ENCODE measurements at places on chromosomes 1 and 21.

DNA sequence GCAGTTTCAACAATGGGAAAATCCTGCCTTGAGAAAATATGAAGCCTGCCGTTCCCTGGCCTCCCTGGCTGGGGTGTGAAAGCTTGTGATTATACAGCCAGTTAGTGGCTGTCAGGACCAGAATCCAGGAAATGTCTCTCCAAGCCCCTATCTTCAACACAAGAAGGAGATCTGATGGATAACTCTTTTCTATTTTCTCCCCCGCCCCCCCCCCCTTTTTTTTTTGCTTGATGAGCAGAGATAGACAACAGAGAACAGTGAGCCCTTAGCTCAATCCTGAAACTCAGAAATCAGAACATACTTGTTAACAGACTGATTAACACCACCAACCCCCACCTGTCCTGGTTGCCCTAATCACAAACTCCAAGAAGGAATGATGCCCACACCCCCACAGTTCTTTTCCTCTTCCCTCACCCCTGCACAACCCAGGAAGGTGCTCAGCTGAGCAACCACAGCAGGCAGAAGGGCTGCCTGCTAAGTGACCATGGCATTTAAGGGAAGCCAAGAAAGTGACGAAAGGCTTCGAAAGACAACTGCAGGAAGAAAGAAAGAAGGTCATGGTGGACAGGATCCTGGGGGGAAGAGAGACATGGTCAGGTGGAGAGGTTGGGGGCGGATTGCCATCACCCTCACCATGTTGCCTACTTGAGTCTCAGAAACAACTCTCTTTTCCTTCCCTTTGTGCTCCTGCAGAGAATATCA is 12.3 kb upstream of the DENND2D start:
- no peak for DNase-seq

- no peak for DNase-seq
Measured at GRCh38 chr1:8276932-8277331, 41.0 kb upstream of the SLC45A1 start.

DNA sequence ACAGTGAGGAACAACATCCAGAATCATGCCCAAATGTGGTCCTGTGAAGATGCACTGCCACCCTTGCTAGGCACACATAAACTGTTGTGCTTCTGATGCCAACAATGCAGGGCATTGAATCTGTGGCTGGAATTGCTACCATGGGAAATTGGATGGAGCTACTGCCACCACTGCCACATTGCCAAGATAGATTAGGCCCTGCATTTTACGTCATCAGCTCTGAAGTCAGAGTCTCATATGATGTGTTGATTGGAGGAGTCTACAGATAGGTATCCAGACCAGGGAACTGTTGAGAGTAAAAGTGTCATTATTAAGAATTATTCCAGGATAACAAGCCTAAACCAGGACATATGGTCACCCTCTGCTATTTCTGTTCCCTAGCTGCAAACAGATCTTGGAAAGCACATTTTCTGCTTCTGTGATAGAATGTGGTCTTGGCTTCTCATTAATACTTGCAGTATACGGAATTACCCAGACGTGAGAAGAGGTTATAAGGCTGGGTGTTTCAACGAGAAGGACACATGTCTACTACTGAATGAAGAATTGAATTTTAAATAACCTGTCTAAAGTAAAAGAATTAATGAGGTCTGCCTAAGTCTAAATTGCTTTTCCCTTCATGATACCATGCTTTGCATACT is 106.6 kb downstream of the TNNI3K start:
- DNase-seq: no peak

DNA sequence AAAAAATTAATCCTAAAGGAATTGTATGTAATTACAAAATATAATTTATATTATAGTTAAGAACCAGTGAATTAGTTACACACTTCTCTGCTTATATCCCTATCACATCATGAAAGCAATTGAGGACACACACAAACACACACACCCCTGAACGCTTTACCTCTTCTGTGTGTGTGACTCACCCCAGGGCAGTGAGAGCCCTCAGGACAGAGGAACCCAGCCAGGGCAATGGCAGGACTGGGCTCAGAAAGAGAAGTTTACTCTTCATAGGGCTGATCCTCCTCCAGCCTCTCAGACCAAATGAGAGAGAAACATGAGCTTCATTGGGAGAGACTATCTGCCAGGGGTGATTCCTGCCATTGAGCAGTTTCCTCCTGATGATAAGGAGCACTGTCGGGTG is 38.1 kb downstream of the SLC44A3 start:
- no peak for DNase-seq

DNA sequence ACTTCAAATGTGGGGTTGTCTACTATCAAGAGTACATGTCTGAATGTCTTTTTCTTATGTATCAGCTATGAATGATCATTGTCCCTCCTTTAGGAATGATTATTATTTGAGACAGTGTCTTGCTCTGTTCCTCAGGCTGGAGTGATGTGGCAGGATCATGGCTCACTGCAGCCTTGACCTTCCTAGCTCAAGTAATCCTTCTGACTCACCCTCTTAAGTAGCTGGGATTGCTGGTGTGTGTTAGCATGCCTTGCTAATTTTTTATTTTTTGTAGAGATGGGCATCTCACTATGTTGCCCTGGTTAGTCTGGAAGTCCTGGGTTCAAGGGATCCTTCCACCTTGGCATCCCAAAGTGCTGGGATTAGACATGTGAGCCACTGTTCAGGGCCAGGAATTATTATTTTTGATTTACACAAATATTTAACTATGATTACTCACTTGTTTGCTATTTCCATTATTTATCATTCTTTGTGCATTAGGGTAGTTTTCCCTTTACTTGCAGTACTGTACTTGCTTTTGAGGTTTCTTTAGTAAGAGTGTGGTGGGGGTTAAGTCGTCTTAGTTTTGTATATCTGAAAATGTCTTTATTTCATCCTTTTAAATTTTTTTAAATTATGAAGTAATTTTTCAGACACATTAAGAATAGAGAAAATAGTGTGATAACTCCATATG is 12.8 kb downstream of the S100A7 start:
- DNase-seq: no peak

DNA sequence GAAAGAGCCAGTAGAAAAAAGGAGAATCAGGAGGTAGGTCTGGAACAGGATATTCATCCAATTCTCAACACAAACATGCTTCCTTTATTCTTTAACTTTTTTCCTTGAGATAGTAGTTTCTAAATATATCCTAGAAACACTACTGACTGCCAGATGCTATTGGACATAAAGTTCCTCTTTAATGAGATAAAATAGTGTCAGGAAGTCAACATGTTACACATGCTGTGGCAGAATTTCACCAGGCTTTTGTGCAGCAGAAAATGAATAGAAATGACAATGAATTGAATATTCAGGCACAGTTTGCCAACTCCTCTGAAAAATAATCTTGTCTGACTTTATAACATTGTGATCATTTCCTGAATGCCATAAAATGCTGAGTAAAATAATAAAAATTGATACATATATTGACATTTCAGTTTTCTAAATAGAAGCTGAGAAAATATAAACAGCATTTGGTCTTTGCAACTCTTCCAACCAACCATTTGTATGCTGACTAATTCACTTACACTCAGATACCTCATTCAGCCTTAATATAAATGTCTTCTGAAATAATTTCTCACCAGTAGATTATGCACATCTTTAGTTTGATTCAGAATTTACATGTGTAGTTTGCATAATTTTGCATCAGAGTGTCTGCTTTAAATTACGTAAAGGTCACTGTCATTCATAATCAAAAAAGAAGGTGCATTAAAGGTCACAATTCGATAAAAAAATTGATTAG is 486.1 kb upstream of the ADGRL2 start:
- no peak for DNase-seq

- DNase-seq: no peak
Measured at GRCh38 chr21:37339552-37339939, 27.0 kb upstream of the DYRK1A start.

- DNase-seq: no peak
Measured at GRCh38 chr1:181601186-181601950, 118.1 kb downstream of the CACNA1E start.

DNA sequence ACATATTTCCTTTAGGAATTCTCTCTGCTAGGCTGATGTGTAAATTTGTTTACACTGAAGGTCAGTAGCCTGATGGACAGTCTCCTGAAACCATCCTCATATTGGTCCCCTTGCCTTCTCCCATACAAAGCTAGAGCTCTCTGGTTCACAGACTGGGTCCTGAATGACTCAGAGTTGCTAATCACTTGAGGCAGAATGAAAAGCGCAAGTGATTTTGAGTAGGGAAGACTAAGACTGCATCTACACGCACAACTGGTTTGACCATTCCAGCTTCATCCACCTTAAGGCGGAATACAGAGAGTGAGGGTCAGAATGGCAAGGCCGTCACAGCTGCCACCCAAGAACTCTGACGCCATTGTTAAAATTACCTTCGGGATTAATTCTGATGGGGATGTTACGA is 70.2 kb upstream of the KIF26B start:
- no peak for DNase-seq

DNA sequence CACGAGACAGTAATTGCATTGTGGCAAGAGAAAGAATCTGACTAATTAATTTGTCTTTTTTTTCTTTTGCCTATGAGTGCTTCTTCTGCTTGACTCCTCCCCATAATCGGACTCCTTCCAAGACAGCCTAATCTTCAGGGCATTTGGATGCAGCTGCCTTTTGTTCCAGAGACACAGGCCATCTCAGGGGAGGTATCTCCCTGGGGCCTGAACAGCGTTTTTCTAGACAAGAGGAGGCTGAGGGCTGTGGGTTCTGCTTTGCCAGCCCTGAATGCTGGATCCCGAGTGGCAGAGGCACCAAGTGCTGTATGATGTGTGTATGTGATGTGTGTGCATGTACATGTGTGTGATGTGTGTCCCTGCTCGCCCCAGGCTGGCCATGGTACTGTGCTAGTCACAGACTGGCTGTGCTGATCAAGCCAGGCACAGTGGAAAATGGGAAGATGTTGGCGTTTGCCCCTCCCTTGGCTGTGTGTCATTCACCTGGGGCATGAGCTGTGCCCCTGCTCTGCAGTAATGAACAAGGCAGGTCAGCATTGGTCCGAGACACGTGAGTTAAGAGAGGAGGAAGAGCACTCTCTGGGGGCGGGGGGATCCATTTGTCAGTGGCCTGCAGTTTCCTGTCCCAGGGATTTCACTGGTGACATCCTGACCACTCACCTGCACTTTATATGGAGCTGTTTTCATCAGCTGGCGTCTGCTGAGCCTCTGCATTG is 77.2 kb downstream of the ADARB1 start:
- no peak for DNase-seq

DNA sequence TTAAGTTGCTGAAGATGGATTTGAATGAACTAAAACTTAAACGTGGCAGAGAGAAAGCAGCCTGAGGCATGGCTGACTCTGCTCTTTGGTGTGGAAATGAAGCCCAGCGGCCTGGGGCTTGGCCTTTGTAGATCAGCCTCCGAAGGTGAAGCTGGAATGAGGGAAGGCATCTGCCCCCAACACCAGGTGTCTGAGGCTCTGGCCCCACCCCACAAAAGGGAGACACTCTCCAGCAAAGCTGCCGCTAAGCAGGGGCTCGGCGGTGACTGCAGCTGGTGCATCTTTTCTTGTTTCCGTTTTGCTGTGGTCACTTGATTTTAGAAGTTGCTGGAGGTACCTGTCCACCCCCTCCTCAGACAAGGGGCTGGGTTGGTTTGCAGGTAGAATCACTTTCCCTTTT is 38.2 kb upstream of the NID1 start:
- no peak for DNase-seq

DNA sequence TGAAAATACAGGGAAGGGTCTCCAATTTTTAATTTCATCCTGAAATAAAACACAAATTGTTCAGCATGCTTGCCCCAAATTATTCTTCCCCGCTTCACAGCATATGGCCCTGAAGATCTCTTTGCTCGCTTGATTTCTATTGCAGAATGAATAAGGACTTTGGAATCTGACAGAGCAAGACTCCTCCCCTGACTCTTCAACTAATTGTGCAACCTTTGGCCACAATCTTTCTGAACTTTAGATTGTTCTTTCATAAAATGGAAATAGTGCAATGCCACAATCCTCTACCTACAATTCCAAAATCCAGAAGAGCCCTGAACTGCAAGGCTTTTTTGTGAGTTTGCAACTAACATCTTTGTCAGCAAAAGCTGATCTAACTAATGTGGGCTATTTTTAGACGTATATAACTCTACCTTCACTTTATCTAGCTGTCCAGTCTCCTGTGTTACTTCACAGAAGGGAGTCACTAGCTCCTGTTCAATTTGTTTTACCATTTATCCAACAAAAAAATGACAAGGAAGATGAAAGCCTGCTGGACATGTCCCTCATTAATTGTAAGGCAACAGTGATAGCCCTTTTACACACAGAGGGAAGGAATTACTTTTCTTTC is 13.4 kb downstream of the RNASEL start:
- no peak for DNase-seq

GRCh38 chr1:245786948-245787347 is 632.2 kb downstream of the KIF26B start:
- no peak for DNase-seq

GRCh38 chr1:167701510-167701909 is 20.3 kb upstream of the MPZL1 start:
- DNase-seq: no peak

- no peak for DNase-seq
Measured at GRCh38 chr1:161728376-161729226, 7.3 kb downstream of the FCRLB start.

GRCh38 chr1:102742426-102742825 is 365.9 kb downstream of the COL11A1 start:
- no peak for DNase-seq

DNA sequence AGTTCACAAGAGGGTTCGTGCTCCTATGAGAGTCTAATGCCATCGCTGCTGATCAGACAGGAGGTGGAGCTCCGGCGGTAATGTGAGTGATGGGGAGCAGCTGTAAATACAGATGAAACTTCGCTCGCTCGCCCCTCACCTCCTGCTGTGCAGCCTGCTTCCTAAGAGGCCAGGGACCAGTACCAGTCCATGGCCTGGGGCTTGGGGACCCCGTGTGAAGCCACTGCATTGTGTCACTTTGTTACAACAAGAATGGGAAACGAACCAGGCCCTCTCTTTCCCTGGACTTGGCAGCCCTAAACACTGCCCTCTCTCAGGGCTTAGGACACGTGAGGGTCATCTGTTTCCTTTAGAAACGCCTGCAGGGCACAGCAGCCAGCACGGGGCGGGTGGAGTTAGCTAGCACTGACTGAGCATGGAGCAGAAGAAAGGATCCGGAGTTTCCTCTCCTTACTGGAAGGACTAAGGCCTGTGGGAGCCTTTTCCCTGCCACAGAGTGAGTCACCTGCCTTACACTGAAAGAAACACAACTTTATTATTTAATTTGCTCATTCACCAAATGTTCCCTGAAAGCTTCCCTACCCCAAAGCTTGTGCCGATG is 185.2 kb upstream of the TMEM51 start:
- no peak for DNase-seq

Measured in activated CD4-positive, CD25-positive, alpha-beta regulatory T cell treated with anti-CD3 and anti-CD28 coated beads, Interleukin-2, amount 50 U/mL, for 16 hours (primary cell).